ENCODE measurements at places on chromosomes 2 and 18.

- DNase-seq: no peak
These were observed 122.3 kb downstream of the ASB1 start for GRCh38 chr2:238548902-238549462.

DNA sequence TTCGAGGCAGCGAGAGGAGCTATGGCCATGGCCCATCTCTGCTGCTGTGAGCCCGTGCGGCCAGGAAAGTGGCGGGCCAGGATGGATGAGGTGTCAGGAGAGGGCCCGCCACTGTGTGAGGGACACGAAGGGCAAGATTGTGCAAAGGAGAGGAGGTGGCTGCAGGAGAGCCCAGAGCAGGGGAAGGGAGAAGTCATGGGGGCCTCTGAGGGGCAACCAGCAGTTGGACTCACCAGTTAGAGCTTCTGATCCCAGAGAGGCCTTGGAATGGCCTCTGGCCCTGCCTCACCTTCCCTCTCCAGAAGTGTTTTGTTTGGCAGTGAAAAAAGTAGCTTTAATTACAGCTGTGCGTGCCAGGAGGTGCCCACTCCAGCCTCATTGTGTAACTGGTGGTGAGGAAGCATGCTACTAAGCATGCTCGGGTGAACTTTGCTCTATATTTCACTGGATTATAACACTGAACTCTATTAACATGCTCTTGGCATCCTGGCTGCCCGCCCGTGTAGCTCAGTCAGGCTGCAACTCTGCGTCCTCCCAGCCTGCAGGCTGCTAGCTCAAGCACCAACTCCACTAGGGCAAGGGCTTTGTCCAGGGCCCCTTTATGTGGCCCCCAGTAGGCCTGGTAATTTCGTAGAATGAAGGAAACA, 34.2 kb downstream of the IMPA2 start:
- no peak for DNase-seq

GRCh38 chr2:215396595-215397313, 39.1 kb downstream of the FN1 start:
- DNase-seq: no peak

- DNase-seq: no peak
These were observed 70.8 kb upstream of the FSHR start for GRCh38 chr2:49225126-49225525.

- DNase-seq: no peak
These were observed 74.7 kb downstream of the EIPR1 start for GRCh38 chr2:3302751-3303582.

- DNase-seq: no peak
These were observed 61.4 kb downstream of the SP3 start for GRCh38 chr2:173903601-173904394.

DNA sequence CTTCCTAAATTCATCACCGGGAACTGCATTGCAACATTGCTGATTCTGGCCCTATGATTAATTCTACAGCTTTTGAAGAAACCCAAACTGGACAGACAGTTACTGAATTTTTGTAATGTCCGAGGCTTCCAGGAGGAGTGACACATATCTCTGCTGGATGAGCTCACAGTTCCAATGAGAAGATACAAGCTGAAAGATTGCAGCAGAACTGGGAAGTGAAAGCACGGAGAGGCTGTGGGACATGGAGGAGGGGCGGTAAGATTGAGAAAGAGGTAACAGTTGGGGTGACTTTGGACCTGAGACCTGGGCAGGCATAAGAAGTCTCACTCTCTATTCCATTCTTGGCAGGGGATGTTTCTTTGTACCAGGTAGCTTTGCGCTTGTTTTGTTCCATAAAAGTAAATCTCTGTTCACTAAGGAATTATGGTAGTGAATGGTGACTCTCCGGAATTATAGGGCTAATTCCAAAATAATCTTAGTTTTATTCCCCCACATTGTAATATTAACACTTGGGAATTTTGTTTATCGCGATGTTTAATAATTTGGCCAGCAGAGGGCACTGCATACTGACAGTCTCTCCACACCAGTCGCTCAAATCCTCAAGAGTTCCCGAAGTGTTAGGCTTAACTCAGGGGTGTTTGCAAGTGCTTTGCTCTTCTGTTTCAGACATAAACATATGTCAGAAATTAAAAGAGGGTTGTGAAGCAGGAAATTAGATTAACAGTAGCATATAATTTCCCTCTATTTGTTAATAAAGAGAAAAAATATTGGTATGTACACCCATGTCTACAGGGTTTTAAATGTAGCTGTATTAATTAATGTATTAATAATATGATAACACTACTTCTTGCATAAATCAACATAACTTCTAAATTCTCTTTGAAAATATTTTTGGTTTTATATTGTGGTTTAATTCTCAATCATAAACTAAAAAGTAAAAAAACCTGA, 201.4 kb downstream of the SOCS6 start:
- peak; percentile 6 for DNase-seq

DNA sequence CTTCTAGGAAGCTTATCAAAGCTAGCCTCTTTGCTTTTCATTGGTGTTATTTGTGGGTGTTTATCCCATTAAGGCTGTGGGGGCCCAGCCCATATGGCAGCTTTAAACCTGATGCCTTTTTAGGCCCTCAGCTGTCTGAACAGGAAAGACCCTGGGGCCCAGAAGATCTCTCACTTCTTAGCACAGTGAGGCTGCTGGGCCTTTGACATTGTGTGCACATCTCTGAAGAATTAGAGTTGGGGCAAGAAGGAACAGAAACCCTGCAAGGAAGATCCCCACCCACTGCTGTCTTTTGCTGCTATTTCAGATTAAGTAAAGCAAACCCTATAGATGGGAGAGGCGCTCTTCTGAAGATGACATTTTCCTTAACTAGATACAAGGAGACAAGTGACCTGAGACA, 250.0 kb downstream of the SMAD2 start:
- DNase-seq: no peak

- DNase-seq: no peak
These were observed 841.0 kb upstream of the ID2 start for GRCh38 chr2:7840651-7841380.

DNA sequence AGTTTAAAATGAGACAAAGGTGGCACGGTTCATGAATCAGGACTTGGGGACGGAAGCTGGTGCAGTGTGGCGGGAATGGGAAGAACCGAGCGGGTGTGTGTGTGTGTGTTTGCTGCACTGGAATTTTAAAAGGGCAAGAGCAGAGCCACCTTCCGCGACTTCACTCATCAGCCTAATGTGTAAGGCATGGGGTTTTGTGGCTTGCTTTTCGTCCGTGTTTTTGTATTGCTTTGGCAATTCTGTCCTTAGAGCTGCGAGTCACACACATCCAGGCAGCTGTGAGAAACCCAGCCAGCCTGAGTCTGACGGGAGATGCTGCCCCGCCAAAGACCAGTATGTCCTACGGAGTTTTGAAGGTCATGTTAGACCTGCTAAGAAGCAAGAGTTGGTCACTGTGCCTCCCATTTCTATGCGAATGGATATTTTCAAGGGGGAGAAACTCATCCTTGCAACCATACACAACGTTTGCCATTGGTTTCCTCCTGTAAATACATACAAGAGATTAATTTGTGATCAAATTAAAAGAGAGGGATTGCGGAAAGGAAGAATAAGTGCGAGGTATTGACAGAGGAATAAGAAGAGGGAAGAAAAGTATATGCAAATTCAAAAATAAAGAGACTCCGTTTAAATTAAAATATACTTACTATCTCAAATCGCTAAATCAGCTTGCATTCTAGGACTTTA, 665 bp upstream of the CACNB4 start:
- no peak for DNase-seq

DNA sequence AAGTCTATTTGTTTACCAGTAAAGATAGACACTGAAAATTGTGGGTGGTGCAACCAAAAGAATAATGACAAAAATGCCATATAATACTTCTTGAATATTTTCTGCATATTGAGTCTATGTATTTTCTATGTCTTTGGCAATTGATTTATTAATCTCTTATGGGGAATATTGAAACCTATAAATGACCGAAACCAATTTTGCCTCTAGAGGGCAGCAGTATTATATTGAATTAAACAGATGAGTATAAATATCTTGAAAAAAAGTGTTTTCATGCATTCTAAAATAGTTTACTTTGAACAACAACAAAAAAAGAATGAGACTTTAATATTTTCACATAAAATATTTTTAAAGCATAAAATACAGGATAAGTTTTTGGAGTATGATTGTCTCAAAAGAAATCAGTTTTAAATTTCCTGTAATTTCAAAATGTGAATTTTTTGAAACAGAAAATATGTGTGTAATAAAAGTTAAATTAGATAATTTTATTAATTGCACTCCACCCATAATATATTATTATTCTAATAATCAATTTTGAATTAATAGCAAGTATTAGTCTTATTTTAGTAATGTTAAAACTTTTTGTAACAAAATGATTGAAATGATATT, 49.9 kb upstream of the CALCRL start:
- DNase-seq: no peak

- no peak for DNase-seq
These were observed 401.9 kb downstream of the LNPK start for GRCh38 chr2:175599966-175600831.

DNA sequence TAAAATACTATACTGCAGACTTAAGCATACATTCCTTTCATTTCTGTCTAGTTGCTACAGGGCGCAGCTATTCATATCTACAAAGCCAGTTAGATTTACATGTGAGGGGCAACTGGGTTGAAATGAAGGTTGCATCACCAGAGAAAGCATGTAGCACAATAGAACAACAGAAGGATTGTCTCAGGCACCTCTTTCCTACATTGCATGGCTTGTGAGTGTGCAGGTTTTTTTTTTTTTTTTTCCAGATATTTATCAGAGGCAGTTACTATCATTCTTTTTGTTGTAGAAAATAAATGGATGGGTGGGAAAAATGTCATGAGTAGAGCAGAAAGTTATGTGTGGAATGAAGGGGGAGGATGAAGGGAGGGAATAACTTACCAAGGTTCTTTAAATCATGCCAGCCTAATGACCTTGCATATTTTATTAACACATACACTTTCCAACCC, 86.8 kb downstream of the ERBB4 start:
- no peak for DNase-seq

GRCh38 chr2:144515696-144516410, 4.1 kb downstream of the ZEB2 start:
- no peak for DNase-seq

DNA sequence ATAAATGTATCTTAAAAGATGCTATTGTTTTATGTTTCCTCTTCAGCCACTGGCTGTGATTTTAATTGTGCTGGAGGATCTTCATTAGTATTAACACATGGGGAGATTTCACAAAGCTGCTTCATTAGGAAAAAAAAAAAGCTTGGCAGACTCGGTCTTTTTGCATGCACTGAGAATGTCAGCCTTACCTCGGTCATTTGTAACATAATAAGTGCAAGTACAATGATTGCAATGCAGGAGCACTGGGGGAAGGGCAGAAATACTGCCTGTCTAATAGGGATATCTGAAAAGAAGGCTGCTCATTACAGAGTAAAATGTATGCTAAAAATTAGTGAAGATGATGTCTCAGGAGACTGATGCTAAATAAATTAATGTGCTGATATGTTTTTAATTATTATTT, 1.3 kb upstream of the BAZ2B start:
- DNase-seq: no peak

DNA sequence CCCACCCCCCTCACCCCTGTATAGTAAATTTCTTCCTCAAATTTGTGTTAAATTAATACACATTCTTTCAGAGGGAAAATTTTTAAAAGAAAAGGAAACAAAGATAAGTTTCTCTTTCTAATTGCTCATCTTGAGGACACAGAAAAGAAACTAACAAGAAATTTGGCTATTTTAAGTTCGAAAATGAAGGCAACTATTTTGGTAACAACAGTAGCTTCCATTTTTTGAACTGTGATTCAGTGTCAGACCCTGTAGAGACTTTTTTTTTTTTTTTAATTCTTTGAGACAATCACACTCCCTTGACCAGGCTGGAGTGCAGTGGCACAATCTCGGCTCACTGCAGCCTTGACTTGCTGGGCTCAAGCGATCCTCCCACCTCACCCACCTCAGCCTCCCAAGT, 194.9 kb downstream of the SS18 start:
- no peak for DNase-seq

- DNase-seq: no peak
These were observed 109.7 kb upstream of the SP3 start for GRCh38 chr2:174074831-174075230.

DNA sequence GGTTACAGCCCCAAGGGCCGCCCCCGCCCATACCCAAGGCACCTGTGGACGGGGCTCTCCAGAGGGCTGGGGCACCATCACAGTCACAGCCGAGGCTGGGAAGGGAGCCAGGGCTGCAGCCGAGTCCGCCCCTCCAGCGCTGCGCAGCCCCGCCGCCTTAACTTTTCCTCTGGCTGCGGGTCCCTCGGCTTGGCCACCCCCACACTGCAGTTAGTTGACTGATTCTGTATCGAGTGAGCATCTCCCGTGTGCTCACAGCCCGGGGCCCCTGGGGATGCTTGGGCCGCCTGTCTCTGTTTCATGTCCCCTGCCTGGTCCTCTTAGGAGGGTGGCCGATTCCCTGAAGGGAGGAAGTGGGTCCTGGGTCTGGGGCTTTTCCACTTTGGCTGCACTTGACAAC, 33.7 kb downstream of the EMILIN2 start:
- no peak for DNase-seq

DNA sequence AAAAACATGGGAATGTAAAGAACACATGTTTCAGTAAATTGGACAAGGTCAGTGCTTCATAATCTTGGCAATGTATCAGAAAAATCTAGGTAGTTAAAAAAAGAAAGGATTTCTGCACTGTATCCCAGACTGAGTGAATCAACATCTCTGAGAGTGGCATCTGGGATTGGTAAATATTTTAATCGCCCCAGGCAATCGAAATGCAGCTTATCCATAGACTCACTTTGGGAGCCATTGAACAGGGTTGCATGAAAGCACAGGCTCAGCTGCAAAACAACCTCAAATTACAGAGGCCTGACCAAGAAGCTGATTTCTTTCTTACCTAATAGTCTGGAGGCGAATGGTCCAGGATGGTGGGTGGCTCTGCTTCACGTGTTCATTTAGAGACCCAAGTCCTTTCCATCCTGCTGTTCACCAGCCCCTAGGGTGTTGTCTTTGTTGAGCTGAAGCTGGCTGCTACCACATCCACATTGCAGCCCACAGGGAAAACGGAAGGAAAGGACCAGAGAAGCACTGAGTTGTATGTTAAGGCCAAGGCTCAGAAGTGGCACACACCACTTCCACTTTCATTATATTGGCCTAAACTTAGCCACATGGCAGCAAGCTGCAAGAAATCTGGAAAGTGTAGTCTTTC, 59.0 kb downstream of the MOGAT1 start:
- DNase-seq: no peak

GRCh38 chr2:37784071-37784758, 112.8 kb upstream of the CDC42EP3 start:
- DNase-seq: no peak

GRCh38 chr2:177029501-177029900, 183.1 kb upstream of the HNRNPA3 start:
- no peak for DNase-seq

GRCh38 chr2:207558079-207558491, 28.3 kb downstream of the CREB1 start:
- DNase-seq: no peak

- no peak for DNase-seq
These were observed 91.6 kb downstream of the PTPRM start for GRCh38 chr18:7658701-7659100.

GRCh38 chr2:29000956-29001355, 19.9 kb downstream of the TOGARAM2 start:
- DNase-seq: no peak

- DNase-seq: no peak
These were observed 12.9 kb downstream of the FZD7 start for GRCh38 chr2:202046572-202046971.

- no peak for DNase-seq
These were observed 107.2 kb downstream of the SCG2 start for GRCh38 chr2:223494942-223495341.

All from stimulated activated CD8-positive, alpha-beta memory T cell treated with anti-CD3 and anti-CD28 coated beads, Interleukin-7, amount 100 ng/mL, for 1 hour (primary cell).